ENCODE measurements at places on chromosomes 13 and 19.

- DNase-seq: no peak
These were observed 17.6 kb upstream of the USP12 start for GRCh38 chr13:27189192-27189591.

DNA sequence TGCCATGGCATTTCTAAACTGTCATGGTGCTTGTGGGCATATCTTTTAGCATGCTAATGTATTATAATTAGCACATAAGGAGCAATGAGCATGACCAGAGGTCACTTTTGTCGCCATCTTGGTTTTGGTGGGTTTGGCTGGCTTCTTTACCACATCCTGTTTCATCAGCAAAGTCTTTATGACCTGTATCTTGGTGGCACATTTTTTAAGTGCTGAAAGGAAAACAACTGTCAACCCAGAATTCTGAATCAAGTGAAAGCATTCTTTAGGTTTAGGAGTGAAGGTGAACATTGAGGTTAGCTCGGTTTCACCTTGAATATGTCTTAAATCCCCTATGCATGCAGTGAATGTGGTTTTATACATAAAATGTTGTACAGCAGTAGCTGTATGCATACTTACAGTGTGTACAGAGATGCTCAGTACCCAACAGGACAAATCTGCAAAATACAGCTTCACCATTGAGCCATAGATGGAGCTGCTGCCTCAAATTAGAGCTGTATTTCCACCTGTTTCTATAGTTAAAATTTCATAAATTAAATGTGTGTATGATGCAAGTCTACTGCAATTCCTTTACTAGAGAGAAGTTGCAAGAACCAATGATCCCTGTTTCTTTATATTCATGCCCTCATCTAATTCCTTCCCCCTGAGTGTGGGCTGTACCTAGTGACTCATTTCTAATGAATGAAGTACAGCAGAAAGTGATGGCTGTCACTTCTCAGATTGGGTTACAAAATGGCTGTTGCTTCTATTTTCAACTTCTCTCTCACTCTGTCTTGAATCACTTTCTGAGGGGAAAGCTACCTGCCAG is 25.2 kb upstream of the IGSF23 start:
- DNase-seq: no peak

DNA sequence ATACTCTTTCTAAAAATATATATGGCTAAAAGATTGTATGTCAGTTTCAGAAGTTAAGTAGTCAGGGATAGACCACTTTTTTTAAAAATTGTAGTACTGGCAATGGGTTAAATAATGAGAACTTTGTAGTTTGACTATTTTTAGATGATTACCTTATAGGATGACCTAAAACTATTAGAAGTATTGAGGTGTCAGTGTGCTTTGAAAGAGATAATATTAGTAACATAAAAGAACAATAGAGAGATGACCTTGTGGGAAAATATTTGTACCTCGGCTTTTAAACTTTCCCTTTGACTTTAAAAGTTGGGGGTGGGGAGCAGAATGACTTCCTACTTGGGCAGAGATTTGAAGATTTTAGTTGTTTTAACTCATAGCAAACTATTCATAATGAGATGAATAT is 48.3 kb downstream of the SLAIN1 start:
- no peak for DNase-seq

DNA sequence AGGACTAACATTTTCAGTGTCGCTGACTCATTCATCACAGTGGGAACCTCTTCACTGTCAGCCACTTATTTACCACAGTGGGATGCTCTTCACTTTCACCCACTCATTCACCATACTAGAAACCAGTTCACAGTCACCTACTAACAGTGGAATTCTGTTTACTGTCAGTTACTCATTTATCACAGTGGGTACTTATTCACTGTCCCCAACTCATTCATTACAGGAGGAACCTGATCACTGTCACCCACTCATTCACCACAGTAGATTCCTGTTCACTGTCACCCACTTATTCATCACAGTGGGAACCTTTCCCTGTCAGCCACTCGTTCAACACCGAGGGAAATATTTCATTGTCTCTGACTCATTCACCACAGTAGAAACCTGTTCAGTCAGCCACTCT is 10.1 kb upstream of the ZNF85 start:
- no peak for DNase-seq

GRCh38 chr13:31159306-31159705 is 2.4 kb downstream of the HSPH1 start:
- no peak for DNase-seq

DNA sequence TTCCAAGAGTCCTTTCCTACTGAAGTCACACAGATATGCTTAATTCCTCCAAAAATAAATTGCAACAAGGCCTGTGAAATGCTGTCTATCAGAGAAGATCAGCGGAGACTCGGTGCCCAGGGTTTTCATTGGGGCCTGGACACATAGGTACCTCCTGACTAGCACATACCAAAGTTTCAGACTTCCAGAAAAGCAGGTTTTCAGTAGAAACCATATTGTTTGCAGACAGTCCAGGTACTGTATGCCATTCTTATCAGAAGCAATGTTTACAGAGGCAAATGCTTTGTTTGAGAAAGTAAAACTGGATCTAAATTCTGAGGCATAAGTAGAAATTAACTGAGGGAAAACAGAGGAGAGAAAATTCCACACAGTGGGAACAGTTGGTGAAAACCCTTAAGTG is 12.8 kb downstream of the ZNF229 start:
- DNase-seq: no peak

DNA sequence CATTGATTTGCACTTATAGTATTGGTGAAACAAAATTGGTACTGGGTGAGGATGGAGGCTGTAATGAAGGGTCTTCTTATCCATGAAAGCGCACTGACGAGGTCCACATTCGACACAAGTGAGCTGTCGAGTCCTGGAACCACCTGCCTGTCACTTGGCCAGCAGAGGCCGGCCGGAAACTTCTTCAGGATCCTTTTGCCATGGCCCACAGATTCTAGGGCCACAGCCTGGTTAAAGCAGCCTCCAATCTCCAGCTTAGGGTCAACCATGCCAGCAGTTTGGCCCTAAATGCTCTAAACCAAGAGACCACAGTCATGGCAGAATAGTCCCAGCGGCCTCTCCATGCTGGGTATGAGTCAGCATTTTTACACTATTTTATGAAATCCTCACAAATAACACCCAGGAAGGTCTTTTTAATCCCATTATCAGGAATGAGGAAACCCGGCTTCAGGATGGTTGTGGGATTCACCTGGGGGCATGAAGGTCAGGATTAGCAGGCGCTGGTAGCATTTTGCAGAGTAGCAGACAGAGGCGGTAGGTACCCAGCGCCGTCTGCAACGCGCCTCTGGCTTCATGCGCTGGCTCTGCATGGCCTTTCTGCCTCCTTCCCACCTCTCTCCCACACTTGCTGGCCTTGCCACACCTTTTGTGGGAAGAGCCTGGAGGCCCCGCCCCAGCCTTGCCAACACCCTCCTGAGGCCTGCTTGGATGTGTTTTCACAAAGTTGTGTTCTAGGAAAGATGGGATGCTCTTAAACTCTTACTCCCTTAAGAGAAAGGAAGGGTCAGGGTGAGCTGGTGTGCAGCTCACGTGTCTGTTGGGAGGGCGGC is 15.2 kb downstream of the GAS6 start:
- no peak for DNase-seq

DNA sequence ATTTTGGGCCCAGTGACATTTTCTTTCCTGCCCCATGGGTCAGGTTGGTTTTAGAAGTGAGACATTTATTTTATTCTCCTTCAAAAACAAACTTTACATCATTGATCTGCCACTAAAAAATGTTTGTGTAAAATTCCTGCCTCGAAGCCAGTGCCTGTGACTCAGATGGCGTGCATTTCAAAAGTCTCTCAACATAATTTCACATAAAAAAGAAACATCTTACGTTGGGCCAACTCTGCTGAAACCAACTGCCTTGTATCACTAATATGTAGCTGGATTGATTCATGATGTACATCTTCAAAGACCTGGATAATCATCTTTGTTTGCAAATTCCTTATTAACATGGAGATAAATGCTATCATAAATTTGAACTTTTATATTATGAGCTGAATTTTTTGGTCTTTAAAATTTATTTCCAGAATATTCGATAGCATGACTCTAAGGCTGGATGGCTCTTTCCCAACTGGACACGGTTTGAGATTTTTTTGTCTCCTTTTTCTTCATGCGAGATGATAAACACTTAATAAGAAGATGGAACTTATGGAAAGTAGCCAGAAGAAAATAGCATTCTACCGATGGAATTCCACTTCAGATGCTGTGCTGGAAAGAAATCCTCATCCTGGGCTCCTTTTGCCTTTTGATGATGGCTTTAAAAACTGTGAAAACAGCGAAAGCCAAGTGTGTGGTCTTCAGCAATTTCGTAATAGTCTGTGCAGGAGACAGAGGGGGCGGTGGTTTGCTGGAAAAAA is 420.5 kb downstream of the FGF9 start:
- DNase-seq: no peak

DNA sequence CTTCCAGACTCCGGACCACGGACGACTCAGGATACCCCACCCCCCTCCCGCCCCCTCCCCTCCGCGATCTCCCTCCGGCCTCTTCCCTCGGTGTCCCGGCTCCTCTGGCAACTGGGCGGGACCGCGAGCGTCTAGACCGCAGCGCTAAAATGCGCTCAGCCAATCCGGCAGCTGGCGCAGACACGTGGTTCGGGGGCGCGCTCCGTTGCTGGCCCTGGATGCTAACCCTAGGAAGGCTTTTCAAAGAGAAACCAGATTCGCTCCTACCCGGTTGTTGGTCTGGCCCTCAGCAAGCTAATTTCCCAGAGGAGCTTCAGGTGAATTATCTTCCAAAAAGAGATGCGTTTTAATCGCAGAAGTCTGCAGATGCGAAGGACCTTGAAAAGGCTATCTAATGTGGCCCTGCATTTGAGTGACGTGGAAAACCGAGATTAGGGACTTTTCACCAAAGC is at the start of gene DZIP1:
DZIP1 (minus strand) TSS at position 106 of the 452 bp plus-strand sequence. CDS start 2,677 bp downstream, outside the sequence.
- DNase-seq: no peak
